ENCODE measurements at places on chromosomes 2 and 18. TPM values are rescaled to one million over a fixed set of nuclear protein-coding genes. Genes with fewer than 3 reads are reported as not detected.

Gene KIAA2012
- total RNA-seq: not detected

Gene CDH20
- under 0.01 TPM for total RNA-seq

Gene VIL1
- 0.12 TPM for total RNA-seq

Gene TRIM43
- not detected for total RNA-seq

Gene GPR75
- 1.1 TPM for total RNA-seq

Gene ADRA2B
- not detected for total RNA-seq

Gene REG3A
- not detected for total RNA-seq

Gene SLC35F6
- 36.1 TPM for total RNA-seq

Gene PPM1B
- total RNA-seq: 35.1 TPM

Gene ITPRID2
- 500 TPM for total RNA-seq

Gene ANKAR
- total RNA-seq: 3.7 TPM

Gene KANSL3
- total RNA-seq: 47.5 TPM

Gene SCN2A
- total RNA-seq: 4.1 TPM

Gene NAT8
- not detected for total RNA-seq

Gene CXCR1
- total RNA-seq: not detected

Gene CABYR
- 7.2 TPM for total RNA-seq

Gene FBXO41
- 2.1 TPM for total RNA-seq

Gene SPIRE1
- total RNA-seq: 40.9 TPM

Gene DIPK1C
- total RNA-seq: not detected

Gene COL6A3
- total RNA-seq: 2,978 TPM

Gene RAB6D
- not detected for total RNA-seq

Gene KLF11
- 4.1 TPM for total RNA-seq

Gene POTEI
- not detected for total RNA-seq

Gene SEMA4F
- total RNA-seq: 12.4 TPM

Gene PAX8
- 0.12 TPM for total RNA-seq

Gene HDLBP
- 1,286 TPM for total RNA-seq

Gene SYT4
- total RNA-seq: not detected

Gene AMER3
- not detected for total RNA-seq

Gene DPP4
- total RNA-seq: 40.4 TPM

Gene SMAD4
- total RNA-seq: 106 TPM

Gene CNRIP1
- total RNA-seq: 31.3 TPM

Gene ATP8B1
- 46.1 TPM for total RNA-seq

Gene SPATA3
- total RNA-seq: not detected

Gene ALKAL2
- total RNA-seq: not detected

Gene STK11IP
- 17.9 TPM for total RNA-seq

Gene TUBB6
- total RNA-seq: 487 TPM

Gene CXCR2
- total RNA-seq: not detected

Gene SLC4A5
- total RNA-seq: 0.44 TPM

Gene MC5R
- total RNA-seq: not detected

Gene MFF
- total RNA-seq: 65.3 TPM

Gene MYCN
- not detected for total RNA-seq

Gene SPP2
- total RNA-seq: not detected

Gene MARCHF4
- total RNA-seq: 3.1 TPM

Gene DLGAP1
- total RNA-seq: 0.12 TPM

Gene SERPINB3
- not detected for total RNA-seq

Gene IGFBP5
- total RNA-seq: 731 TPM
